ENCODE measurements at places on chromosomes 3 and 15.

- DNase-seq: no peak
These were observed 367.0 kb upstream of the UBE2E2 start for GRCh38 chr3:22836131-22836530.

DNA sequence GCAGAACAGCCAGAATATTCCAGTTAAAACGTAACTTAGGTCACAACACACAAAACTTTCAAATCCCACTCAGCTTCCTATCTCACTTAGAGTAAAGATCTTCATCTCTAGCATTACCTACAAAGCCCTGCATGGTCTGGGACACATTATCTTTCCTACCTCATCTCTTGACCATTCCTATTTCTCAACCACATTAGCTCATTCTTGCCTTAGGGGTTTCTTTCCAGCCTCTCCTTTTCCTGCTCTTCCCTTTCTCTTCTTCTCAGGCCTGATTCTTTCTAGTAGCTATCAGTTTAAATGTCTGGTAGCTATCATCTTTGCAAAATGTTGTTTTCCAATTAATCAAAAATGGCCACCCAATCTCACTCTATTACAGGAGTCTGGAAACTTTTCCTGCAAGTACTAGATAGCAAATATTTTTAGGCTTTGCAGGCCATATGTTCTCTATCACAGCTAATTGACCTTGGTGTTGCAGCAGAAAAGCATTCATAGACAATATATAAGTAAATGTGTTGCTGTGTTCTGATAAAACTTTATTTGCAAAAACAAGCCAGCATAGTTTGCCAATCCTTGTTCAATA is 15.1 kb upstream of the CBLB start:
- DNase-seq: no peak

DNA sequence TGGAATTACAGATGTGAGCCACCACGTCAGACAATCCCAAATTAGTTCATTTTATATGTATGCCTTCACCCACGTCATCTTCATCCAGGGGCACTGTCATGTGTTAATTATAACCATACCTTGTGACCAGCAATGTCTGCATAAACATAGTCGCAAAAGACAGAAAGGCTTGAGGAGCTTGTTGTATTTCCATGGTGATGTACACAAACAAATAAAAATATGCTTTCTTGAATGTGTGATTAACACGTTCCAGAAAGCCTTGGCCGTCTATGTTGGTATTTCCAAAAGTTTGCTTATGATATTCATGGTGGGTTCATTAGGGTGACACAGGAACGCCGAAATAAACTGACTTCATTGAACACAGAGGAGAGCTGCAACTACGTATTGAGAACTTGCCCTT is 524.7 kb upstream of the ZNF717 start:
- no peak for DNase-seq

DNA sequence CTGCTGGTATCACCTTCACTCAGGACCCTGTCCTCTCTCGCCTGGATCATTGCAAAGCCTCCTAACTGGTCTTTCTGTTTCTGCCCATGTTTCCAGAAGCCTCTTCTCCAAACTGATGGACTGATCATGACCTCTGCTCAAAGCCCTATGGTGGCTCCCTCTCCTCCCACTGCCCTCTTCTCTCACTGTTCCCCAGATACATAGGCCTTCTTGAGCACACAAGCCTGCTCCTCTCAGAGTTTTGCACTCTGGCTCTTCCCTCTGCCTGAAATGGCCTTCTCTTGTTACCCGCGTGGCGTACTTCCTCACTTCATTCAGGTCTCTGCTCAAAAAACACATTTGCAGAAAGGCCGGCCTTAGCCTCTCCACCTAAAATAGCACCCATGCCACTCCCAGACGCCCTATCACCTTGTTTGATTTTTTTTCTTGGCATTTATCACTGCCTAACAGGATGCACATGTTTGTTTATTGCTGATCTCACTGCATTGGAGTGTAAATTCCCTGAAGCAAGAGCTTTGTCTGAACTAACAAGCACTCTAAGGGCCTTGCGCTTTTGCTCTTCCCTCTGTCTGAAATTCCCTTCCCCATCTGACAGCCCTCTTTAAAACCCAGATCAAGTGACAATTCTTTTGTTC is 1.4 kb upstream of the ETFA start:
- DNase-seq: peak; percentile 8

GRCh38 chr3:140092848-140093536 is 158.0 kb downstream of the CLSTN2 start:
- DNase-seq: no peak

DNA sequence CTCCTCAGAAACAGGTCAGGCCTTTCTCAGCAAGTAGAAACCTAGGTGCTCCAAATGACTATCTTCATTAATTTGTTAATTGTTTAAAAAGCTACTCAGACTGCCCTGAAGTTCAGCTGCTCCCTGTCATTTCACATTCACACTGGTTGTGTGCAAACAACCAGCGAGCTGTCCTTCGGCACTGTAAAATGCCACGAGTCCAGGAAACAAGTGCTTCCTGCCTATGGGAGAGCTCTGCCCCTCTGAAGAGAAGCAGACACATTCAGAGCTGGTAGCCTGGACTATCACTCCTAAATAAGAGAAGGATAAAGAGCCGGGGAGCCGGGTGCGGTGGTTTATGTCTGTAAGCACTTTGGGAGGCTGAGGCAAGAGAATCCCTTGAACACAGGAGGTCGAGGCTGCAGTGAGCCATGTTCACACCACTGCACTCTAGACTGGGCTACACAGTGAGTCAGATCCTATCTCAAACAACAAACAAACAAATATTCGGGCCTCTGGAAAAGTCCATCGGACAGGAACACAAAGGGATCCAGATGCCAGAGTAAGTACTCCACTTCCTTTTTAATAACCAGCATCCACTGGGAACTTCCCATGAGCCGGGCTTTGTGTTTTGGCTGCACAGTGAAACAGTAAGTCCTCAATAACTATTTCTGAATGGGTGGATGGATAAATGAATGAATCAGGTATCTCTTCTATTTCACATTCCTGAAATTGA is 114.4 kb upstream of the WNT5A start:
- DNase-seq: no peak

- DNase-seq: no peak
These were observed 70.0 kb downstream of the EXOG start for GRCh38 chr3:38566215-38566528.

GRCh38 chr15:47954196-47954595 is 166.6 kb upstream of the SLC24A5 start:
- DNase-seq: no peak

DNA sequence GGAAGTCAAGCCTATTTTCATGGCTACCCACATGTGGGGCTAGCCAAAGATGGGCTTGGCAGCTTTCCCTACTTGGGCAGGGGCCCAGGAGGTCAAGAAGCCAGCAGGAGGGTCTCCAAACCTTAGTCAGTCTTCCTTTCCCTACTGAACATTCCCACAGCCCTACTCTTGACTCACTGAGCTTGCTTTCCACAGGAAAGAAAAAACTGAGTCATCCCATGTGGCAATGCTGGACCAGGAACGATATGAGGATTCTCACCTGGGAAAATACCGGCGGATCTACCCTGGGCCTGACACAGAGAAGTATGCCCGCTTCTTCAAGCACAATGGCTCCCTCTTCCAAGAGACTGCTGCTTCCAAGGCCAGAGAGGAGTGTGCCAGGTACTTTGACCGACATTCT is 3.7 kb upstream of the NGRN start:
- DNase-seq: peak; percentile 42

- no peak for DNase-seq
These were observed 11.0 kb downstream of the PLCB2 start for GRCh38 chr15:40296561-40297230.

Measured in fibroblast of skin of right biceps (primary cell).